ENCODE measurements at places on chromosomes 3 and 15. TPM values are rescaled to one million over a fixed set of nuclear protein-coding genes. Genes with fewer than 3 reads are reported as not detected.
A peak's percentile ranks its signal among the peaks of the same experiment; 100 is the strongest.

DNA sequence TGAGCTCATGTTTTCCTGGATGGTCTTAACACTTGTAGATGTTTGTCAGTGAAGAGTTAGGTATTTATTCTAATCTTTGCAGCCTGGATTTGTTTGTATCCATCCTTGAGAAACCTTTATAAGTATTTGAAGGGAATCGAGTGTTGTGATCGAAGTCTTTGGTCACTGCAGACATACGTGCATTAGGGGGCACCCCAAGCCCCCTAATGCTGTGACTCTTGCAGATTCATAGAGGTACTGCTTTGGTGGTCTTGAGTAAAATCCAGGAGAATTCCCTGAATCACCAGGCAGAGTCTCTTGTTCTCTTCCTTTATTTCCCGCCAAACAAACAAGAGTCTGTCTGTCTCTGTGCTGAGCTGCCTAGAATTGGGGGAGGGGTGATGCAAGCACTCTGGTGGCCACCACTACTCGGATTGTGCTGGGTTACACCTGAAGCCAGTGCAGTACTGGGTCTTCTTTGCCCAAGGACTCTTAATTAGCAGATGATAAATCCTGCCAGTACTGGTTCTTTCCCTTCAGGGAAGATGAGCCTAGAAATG is 170.5 kb upstream of the POU1F1 start:
- no peak for DNase-seq

GRCh38 chr3:138468886-138469285 is 34.5 kb downstream of the ESYT3 start:
- DNase-seq, result peak; percentile 27

DNA sequence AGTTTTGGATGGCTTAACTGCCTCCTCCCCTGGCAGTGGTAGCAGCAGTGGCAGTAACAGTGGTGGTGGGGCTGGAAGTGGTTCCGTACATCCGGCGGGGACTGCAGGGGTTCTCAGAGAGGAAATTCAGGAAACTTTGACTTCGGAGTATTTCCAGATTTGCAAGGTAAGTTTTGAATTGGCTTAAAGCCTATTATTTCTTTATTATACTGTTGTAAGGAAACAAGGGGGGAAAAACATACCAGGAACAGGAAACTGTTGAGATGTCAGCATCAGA is 1.5 kb downstream of the STXBP5L start:
- DNase-seq, result peak; percentile 54

GRCh38 chr3:57791245-57791644 is 35.1 kb downstream of the SLMAP start:
- DNase-seq, result no peak

GRCh38 chr3:71121429-71122167 is 461.9 kb downstream of the FOXP1 start:
- no peak for DNase-seq

The LRRC2 gene
- total RNA-seq, result not detected

The ERICH6 gene
- total RNA-seq, result not detected

All from G401 (cell line).